Hematopoietic multipotent progenitor cell treated with erythropoietin and hydrocortisone succinate and interleukin-3 and kit ligand, for 17 days (in vitro differentiated cells): ENCODE measurements at places on chromosomes 5 and 9.

DNA sequence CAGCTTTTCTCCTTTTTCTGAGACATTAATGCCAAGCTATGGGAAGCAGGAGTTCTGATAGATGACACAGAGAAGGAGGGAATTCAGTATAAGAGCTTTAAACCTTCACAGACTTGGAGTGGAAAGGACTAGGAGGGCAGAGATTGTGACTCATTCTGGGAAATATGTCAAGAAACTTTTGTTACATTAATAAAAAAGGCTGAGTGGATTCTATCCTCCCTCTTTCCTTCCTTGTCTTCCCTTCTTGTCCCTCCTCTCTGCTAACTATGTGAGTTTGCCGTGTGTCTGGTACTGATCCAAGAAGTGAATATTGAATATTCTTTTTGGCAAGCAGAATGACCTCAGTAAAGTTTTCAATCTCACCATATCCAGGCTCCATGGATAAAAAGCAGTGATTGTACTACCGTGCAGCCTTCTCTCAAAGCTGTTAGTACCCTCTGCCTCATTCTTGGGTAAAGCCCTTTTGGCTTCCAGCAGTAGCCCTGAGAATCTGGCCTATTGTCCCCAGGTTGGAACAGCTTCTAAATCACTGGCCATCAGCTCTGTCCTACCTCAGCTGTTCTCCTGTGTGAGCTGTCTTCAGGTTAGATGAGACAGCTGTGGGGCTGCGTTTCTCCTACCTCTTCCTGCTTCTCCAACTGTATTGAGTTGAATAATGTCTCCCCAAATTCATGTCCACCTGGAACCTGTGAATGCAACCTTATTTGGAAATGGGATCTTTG is 73.9 kb downstream of the ATG10 start:
- DNase-seq: no peak

DNA sequence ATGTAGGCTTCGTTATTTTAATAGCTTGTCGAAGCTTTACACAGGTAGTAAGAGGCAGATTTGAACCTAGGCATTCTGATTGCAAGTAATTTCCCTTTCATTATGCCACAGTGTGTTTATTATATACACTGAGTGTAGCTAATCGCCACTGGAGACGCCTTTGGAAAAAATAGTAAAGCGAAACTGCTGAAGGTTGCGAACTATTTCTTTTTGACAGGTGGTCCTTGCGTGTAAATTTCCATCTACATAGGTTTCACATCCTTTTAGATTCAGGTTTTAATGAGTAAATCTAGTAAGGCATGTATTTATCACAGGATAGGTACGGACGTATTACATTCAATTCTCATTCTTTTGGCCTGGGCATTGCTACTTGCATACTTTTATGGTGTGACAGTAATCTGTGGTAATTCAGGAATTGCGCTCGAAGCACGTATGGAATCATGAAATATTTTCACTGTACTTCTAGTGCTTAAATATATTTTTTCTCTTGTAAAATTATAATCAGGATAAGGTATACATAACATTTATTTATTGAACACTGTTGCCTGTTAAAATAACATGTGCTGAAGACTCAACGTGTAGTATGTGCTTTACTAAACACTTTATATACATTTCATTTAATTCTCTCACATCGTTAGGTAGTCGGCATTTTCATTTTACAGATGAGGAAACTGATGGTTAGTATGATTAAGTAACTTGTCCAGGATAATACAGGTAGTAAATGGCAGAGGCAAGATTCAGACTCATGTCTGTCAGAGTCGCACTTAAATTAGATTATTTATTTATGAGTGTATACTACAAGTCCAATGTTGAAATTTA is 1.8 kb downstream of the MARCHF6 start:
- DNase-seq: peak; percentile 68

GRCh38 chr9:134758949-134759607 is 117.5 kb downstream of the COL5A1 start:
- no peak for DNase-seq

- DNase-seq: no peak
Observed at GRCh38 chr9:137333016-137333671, 31.1 kb upstream of the NRARP start.

- DNase-seq: no peak
Observed at GRCh38 chr9:108535526-108535925, 320.3 kb downstream of the ACTL7B start.

- no peak for DNase-seq
Observed at GRCh38 chr9:105050296-105050695, 122.3 kb upstream of the ABCA1 start.

- no peak for DNase-seq
Observed at GRCh38 chr5:34716986-34717385, 60.9 kb downstream of the RAI14 start.

DNA sequence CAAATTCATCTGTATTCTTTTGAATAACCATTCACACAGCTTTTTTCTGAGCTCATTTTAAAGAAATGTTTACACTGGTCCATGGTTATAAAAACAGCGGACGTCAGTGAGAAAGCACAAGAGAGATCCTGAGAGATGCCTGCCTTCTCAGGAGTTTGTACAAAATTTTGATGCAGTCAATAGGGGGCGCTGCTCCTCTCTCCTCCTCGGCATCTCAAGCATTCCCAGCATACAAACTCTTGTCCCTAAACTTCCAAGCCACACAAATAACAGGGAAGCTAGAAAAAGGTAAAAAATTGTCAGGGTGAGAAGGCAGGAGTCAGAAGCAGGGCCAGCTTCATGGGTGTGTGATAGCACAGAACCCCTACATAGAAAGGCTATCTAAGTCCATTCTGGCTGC is 11.2 kb upstream of the CCDC152 start:
- peak; percentile 21 for DNase-seq

GRCh38 chr5:120695368-120695880 is 231.3 kb downstream of the PRR16 start:
- no peak for DNase-seq

DNA sequence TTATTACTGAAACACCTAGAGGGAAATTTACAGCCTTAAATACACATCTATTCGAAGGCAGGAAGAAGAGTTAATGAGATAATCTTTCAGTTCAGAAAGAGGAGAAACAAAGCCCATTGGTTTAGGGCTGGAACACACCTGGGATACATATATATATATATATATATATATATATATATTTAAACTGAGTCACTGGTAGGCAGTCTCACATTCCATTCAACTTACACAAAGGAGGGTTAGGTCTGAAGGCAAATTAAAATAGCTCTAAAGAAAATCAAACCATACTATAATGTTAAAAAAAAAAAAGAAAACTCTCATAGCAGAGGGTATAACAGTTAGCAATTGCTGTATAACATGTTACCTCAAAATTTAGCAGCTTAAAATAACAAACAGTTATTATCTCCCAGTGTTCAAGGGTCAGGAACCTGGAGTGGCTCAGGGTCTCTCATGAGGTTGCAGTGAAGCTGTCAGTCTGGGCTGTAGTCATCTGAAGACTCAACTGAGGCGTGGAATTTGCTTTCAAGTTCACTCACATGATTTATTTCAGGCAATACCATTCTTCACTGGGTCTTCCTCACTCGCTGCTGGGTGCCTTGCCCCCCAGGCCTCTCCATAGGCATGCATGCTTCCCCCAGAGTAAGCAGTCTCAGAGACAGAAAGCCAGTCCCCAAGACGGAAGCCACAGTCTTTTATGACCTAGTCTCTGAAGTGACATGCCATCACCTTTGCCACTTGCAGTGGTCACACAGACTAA is 332.8 kb downstream of the NSG2 start:
- DNase-seq: no peak

GRCh38 chr9:105083256-105083655 is 155.3 kb upstream of the ABCA1 start:
- DNase-seq: no peak

DNA sequence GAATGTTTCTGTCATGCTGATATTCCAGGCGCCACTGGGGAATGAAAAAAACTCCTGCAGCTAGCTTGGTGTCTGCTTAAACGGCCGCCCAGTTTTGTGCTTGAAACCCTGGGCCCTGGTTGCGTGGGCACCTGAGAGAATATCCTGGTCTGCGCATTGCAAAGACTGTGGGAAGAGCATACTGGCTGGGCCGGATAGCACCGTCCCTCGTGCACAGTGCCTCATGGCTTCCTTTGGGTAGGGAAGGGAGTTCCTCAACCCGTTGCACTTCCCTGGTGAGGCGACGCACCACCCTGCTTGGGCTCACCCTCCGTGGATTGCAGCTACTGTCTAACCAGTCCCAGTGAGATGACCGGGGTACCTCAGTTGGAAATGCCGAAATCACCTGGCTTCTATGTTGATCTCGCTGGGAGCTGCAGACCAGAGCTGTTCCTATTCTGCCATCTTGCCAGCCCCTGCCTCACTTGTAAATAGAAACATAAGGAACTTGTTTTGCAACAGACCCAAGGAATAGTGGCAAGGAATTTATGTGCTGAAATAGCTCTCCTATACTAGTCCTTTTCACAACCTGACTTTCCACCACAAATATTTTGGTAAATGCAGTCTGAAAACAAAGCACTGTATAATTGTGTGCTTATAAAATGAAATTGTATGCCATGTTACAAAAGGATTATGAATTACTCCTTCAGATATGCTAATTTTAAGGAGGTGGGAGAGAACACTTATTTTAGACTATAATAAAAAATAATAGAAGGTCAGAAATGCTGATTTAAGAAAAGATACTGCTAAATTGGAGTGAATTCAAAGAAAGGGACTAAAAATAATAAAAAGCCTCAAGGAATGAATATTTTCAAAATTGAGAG is 90.3 kb downstream of the ADAMTSL1 start:
- DNase-seq: no peak

DNA sequence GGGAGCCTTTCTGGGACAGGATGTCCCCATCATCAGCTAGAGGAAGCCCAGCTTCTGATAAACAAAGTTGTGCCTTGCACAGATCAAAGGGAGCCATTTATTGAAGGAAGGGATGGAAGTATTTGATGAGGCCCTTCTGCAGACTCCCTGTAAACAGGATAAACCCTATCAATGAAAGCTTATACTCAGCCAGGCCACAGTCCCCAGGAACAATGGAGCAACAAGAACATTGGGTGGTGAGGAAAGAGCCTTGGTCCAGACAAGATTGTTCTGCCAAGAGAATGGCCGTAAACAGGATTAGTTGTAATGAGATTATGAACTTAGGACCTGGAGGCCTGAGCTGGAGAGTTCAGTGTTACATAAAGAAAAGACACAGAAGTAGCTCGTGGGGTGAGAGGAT is 40.5 kb upstream of the LIFR start:
- DNase-seq: no peak

- no peak for DNase-seq
Observed at GRCh38 chr5:96649681-96650540, 12.3 kb upstream of the CAST start.

DNA sequence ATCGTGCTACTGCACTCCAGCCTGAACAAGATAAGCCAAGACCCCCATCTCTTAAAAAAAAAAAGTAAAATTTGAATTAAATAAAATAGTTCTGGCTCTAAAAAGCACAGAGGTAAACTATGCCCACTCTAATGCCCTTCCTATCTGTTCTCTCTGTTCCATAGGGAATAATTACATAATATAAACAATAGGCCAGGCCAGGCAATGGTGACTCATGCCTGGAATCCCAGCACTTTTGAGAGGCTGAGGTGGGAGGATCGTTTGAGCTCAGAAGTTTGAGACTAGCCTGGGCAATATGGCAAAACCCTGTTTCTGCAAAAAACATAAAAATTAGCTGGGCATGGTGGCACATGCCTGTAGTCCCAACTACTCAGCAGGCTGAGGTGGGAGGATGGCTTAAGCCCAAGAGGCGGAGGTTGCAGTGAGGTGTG is 47.4 kb downstream of the MYO10 start:
- no peak for DNase-seq

GRCh38 chr5:78727786-78728761 is 79.5 kb upstream of the LHFPL2 start:
- DNase-seq: no peak
